Astrocyte of the hippocampus (primary cell): ENCODE measurements at places on chromosomes 2 and 18.

DNA sequence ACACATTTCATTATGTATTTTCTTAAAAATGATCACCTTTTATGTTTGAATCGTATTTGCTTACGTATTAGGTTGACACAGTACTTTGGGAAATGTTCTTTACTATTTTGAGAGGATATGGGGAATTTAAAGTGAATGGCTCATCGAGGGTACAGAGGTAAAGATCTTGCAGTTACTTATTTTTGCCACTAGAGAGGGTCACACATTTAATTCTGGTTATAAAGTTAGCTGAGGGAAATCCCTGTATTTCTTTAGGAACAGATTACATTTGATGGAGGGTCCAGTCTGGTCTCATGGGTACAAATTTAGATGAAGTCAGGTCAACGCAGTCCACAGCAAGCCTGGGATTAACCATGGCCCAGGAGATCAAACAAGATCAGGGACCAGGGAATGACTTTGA, 24.5 kb downstream of the DYNC2LI1 start:
- no peak for DNase-seq

- peak; percentile 53 for DNase-seq
Measured at GRCh38 chr2:110115291-110116032, at the start of gene MALL. TSS of gene MALL (minus strand) at chr2:110115822. CDS start at chr2:110115792, 30 bp downstream.

DNA sequence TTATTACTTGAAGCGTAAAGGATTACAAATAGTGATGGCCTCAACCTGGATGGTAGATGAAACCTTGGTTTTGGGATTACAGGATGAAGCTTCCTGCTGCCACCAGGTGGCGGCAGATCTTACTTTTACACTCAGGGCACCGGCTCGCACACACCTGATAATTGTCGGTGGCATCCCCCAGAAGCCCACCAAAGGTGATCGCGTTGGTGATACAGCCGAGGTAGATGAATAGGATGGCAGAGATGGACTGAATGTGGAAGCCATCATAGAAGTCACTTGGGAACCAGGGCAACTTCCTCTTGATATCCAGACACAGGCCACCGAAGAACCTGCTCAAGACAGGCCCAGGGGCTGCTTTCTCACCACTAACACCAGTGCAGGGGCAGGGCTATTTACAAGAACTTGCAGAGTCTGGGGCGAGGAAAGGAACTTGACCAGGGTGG, 51.8 kb downstream of the MTHFD2 start:
- DNase-seq: peak; percentile 66

- DNase-seq: peak; percentile 26
Measured at GRCh38 chr2:53460347-53460746, 307.3 kb upstream of the CHAC2 start.

- no peak for DNase-seq
Measured at GRCh38 chr2:44931198-44931780, 10.2 kb upstream of the SIX3 start.

GRCh38 chr18:54209471-54210180, 14.8 kb downstream of the MBD2 start:
- DNase-seq: no peak

- DNase-seq: no peak
Measured at GRCh38 chr2:235963853-235964577, 204.2 kb downstream of the GBX2 start.

DNA sequence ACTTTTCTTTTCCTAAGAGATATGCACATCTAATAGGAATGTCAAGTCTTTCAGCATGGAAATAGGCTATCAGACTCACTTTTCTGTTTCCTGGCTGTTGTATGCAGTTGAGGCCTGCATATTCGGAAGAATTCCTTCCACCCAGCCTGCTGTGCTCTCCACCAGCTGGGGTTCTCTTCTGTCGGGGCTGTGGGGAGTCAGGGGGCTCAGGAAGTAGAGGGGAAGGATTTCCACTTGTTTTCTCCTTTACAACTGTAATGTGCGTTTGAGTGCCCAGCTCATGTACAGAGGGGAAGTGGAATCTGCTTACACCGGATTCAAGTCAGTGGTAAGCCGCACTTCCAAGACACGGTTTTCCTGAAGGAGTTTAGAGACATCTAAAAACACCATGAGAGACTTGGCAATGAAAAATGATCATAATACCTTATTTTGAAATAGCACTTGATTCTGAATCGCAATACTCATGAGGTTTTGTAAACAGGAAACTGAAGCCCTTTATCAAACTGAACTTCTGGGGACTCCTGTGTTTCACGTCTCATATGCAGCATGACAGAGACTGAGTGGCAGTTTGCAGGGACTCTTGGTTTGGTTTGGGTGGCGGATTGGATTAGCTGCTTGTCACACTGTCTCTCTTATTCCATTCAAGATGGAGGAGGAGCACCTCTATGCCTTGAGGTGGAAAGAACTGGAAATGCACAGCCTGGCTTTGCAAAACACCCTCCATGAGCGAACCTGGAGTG, 90.4 kb downstream of the MTCL1 start:
- DNase-seq: no peak

DNA sequence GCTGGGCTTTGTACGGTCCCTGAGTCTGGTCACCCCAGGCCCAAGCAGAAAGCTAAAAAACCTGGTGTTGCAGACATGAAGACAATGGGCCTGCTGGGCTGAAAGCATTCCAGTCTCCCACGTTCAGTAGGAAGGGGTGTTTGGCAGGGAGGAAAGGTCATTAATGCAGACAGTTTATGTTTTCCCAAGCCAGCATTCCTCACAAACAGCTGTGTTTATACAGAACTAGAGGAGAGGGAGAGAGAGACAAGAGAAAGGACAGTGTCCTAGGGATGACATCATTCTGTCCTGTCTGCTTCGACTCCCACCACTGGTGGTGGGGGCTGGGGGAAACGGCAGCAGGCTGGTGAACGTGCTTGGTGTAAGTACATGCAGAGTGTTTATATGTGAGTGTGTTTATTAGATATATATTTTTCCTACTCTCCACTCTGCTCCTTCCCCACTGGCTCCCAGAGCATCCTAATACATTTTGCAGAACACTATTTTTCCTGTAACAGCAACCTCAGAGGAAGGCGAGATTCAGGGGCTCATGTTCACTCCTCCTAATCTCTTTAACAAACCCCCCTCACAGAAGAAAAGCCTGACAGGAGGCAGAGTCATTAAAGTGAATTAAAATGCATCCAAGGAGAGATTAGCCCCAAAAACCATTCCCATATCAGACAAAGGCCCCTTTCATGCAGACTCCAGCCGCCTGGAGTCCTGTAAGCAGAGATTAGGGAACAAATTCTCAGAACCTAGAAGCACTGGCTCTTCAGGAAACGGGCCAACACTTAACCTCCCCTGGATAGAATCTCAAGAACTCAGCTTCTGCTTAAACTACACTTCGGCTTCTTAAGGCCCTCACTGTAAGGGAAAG, 380.4 kb downstream of the TNS1 start:
- DNase-seq: peak; percentile 69

- DNase-seq: no peak
Measured at GRCh38 chr2:106363791-106364190, 104.4 kb downstream of the RGPD3 start.
